ENCODE measurements at places on chromosomes 7 and 10. TPM values are rescaled to one million over a fixed set of nuclear protein-coding genes. Genes with fewer than 3 reads are reported as not detected.

- DNase-seq, result no peak
These were observed 277.0 kb downstream of the INHBA start for GRCh38 chr7:41425926-41426325.

GRCh38 chr7:3206771-3207191, 94.3 kb upstream of the SDK1 start:
- no peak for DNase-seq

GRCh38 chr7:1987084-1987535, 245.6 kb downstream of the MAD1L1 start:
- peak; percentile 42 for DNase-seq

DNA sequence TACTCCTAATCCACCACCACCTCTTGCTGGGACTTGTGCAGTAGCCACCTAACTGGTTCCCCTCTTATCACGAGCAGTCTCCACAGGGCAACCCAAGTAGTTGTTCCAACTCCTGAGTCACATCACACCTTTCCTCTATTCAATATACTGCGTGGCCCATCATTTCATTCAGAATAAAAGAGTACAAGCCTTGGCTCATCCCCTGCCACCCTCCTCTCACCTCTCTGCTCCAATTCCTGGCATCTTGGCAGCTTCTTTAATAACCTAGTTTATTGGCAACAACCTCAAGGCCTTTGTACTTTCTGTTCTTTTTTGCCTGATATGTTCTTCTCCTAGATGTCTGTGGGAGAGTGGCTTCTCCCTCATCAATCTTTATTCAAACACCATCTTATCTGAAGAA, 199.4 kb downstream of the KIAA1217 start:
- DNase-seq, result no peak

- no peak for DNase-seq
These were observed 4.8 kb downstream of the EGR2 start for GRCh38 chr10:62811159-62811875.

WEE2 gene
- 0.06 TPM for total RNA-seq

GRCh38 chr7:134891696-134892678, 94.3 kb upstream of the AGBL3 start:
- peak; percentile 82 for DNase-seq

- DNase-seq, result no peak
These were observed 703.5 kb upstream of the SEMA3D start for GRCh38 chr7:85890244-85890811.

DNA sequence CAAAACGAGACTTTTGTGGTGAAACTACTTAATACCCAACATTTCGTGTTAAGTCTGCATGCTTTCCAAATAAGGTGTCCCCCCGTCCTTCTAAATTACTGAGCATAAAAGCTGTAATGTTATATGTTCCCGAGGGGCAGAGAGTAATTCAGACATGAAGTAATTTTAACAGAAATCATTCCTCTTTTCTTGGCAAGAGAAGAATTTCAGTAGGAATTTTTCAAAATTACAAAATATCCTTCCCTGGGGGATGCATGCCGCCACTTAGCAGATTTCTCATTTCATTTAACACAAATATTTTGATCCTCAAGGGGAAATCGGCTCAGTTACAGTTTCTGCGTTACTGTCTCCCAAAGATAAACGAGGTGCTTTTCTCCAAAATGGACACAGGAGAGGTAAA, 213.2 kb upstream of the RHOBTB1 start:
- no peak for DNase-seq

SYT15B gene
- 5.7 TPM for total RNA-seq

DNA sequence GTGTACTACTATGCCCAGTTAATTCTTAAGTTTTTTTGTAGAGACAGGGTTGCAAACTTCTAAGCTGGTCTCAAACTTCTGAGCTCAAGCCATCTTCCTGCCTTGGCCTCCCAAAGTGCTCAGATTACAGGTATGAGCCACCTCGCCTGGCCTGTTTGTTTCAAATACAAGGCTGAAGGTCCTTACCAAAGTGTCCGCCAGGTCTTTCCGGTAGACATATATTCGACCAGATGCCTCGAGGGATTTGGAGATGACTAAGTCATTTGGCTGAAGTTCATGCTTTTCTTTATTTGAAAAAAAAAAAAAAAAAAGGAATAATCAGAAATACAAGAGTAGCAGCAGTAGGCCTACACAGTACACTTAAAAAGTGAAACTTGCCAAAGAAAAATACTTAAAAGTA, 204.5 kb upstream of the CDCA7L start:
- no peak for DNase-seq

CH25H gene
- 3.2 TPM for total RNA-seq

DNA sequence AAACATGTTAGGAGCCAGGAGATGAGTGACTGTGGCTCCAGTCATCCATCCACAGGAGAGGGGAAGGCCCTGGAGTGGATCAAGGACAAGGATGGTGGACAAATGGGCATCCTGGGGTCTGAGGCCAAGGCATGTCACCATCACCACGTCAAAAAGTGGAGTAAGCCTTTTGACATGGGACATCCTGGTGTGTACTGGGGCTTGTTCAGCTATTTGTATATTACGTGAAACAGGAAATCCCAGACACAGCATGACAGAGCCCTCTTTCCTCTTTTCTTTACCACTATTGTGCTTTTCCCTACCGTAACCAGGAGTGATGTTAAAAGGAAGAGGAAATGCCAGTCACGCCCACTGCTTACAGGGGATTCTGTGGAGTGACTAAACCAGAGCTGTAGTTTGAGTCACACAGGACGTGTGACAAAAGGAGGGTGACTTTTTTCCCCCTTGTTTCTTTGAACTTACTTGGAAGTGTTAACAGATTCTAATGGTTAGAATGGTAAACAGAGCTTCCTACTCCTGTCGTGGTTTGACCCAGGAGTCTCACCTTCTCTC, 15.4 kb downstream of the ACSL5 start:
- DNase-seq, result no peak

GRCh38 chr10:22754296-22754695, 39.9 kb upstream of the PIP4K2A start:
- no peak for DNase-seq

Measured in kidney (tissue), 22 donors.